ENCODE measurements at places on chromosomes 6 and 20.

GRCh38 chr20:57013741-57014140 lies 252.7 kb downstream of the BMP7 start:
- DNase-seq, result no peak

DNA sequence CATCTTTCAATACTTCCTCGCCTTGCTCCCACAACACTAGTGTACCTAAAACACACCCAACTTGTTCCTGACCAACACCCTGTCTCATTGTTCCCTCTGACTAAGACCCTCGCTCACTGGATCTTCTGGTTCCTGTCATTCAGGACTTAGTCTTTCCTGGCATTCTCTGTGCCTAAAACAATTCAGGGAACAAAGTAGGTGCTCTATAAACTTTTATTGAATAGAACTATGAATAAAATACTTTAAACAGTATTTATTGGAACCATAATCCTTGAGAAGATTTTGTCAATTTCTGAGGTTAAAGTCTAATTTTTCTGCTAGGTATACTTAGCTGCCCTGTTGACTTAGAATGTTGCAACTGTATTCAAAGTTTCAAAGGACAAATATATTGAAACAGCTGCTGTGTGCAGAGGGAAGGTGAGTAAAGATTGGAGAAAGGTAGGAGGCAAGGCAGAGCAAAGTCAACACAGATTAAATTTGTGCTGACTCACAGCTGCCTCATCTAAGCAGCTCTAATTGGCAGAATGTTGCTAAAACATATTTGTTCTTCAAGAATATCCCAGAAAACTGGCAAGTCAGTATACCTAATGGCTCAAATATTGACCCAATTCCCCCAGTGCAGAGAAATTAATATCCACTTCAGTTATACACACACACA lies 37.6 kb downstream of the GSTA2 start:
- DNase-seq, result no peak

DNA sequence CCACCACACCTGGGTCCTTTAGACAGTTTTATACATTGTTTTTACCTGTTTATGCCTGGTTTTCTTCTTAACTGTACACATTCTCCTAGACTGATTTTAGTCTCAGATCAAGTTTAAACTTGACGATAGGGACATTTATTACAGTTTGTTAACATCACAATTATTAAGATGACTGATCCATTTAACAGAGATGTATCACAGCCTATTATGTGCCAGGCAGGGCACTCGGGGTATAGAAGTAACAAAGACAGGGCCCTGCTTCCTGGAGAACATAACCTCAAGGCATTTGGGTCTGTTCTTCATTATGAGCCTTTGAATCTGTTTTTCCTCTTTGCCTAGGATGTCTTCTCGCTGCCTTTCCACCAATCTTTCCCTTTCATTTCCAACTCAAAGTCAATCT lies 380.5 kb downstream of the ESR1 start:
- DNase-seq, result no peak

DNA sequence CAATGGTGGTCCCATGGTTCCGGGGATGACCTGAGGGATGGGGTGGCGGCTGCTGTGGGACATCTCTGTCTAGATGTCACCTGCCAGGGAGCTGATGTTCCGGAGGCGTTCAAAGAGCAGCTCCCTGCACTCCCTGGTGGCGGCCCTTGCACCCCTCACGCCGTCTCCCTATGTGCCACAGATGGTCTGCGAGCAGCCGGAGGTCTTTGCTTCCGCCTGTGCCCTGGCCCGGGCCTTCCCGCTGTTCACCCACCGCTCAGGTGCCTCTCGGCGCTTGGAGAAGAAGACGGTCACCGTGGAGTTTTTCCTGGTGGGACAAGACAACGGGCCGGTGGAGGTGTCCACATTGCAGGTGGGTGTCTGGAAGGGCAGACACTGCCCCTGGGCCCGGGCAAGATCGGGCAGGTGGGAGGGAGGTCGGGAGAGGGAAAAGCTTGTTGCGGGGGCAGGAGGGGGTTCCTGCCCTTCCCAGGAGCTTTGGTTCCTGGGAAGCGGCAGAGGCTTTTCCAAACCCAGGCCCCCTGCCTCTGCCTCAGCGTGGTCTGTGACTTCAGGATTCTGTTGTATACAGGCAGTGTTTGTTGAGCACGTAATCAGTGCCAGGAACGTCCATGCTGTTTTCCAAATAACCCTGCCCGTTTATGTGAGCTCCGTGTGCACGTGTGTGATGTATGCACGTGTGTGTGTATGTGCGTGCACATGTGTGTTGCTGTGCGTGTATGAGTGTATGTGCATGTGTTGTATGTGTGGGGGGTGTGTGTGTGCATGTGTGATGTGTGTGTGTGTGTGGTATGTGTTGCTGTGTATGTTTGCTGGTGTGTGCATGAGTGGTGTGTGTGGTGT lies 1.9 kb downstream of the NPEPL1 start:
- DNase-seq, result no peak

DNA sequence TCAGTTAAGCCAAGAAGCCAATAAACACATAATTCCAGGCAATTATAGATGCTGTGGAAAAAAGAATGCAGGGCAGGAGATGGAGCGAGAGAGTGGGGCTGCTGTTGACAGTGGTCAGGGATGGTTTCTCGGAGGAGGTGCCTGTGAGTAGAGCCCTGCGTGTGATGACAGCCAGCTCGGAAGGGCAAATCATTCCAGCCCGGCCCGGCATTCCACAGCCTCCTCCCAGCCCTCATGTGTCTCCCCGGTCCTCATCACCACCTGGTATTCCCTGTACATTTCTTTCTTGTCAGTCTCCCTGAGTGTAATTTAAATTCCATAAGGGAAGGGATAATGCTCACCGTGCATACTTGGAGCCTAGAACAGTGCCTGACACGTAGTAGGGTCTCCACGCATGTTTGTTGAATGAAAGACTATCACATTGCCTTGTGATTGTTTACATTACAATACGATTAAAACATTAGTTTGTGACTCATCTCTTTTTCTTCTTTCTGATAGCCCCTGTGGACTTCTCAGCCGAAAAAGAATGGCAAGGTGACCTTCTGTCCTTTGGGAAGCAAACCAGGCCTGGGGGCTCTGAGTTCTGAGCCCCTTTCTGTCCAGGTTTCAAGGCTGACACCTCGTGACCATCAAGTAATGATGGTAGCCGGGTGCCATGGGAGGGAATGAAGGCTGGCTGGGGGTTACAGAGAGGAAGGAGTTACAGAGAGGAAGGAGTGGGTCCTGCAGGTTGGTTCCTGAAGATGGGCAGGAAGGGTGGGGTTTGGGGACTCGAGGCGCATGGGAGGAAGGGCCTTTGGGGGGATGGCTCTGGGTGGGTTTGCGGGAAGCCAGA lies 379.5 kb upstream of the SULF2 start:
- no peak for DNase-seq

DNA sequence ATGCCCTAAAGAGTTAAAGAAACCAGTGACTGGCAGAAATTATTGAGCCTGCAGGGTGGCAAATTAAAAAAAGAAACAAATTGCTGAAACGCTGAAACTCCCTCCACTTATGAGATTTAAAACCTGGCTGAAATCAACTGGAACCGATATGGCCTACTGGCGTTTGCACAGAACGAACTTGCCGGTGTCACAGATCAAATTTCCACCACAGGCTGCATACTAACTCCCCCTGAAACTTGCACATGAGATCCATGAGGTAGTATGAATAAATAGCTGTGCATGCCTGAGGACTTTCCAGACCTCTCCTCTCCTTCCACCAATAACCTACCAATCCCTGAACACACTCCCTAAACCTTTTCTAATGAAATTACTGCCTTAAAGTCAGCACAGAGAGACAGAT lies 150.4 kb downstream of the RNGTT start:
- no peak for DNase-seq

GRCh38 chr6:120876424-120876823 lies 457.9 kb downstream of the TBC1D32 start:
- DNase-seq, result no peak

DNA sequence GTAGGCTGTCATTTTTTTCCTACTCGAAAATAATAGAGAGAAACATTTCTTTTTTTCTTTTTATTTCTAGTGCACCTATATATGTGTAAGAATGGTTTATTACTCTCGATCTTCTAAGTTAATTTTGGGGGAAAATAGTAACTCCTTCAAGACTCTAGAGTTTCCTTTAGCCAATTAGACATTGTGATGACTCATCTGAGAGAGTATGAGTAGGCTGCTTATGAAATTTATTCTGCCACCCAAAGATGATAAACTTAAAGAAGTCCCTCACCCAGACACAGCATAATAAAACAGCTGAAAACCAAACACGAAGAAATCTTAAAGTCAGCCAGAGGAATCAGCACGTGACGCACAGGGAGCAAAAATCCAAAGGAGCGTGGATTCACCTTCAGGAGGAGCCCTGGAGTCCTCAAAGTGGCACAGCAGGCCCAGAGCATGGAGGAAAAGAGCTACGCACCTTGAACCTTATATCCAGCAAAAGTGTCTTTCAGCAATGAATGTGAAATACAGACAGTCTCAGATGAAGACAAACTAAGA lies 81.9 kb downstream of the ERMARD start:
- DNase-seq, result no peak

GRCh38 chr6:82416346-82416745 lies 52.7 kb downstream of the TPBG start:
- DNase-seq, result no peak

GRCh38 chr6:44072452-44072958 lies 54.7 kb downstream of the MRPL14 start:
- DNase-seq, result no peak

DNA sequence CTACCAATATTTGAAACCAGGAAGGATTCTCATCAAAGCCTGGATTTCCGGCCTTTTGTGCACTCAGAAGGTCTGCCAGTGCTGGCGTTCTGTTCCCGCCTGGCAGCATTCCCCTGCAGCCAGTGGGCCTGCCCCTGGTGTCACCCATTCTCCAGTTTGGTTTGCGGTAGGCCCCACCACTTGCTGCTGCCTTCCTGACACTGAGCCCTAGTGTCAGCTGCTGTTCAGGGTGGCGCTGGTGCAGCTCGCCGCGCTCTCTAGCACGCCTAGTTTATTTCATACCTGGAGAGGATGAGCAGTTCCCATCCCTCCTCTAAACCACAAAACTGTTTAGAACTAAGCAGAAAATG lies 9.5 kb downstream of the NPEPL1 start:
- no peak for DNase-seq

- no peak for DNase-seq
Measured at GRCh38 chr20:17634661-17635331, 47.2 kb downstream of the RRBP1 start.

GRCh38 chr20:10447028-10447427 lies 11.9 kb downstream of the SLX4IP start:
- peak; percentile 23 for DNase-seq

DNA sequence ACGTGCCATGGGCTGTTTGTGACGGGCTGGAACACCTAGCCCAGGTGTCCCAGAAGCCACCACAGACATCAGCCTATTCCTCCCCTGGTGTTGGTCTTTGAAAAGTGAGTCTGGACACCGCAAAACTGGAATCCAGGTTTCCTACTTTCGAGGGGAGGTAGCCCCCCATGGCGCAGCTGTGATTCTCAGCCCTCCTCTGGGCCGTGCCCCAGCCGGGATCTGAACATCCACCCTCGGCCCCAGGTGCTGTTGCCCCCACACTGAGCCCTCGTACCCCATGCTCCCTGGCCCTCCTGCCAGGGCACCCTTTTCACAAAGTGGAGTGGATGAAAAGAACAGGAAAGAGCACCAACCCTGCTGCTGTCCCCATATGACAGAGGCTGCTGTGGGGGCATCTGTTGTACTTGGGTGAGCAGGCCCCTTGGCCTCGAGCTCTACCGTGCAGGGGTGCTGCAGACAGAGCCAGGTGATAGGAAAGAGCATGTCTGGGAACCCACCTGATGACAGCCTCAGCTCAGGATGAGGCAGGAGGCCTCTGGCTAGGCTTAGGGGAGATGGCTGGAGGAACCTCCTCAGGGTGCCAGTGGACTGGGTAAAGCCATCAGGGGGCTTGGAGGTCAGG lies 18.8 kb upstream of the MAS1L start:
- no peak for DNase-seq

- DNase-seq, result no peak
Measured at GRCh38 chr6:165486183-165487137, 176.6 kb downstream of the PDE10A start.

GRCh38 chr6:94902974-94903628 lies 674.2 kb upstream of the MANEA start:
- no peak for DNase-seq

- no peak for DNase-seq
Measured at GRCh38 chr6:105078386-105078708, 101.5 kb downstream of the POPDC3 start.

GRCh38 chr6:2545383-2546038 lies 205.2 kb downstream of the MYLK4 start:
- DNase-seq, result no peak

- DNase-seq, result no peak
Measured at GRCh38 chr6:106557837-106558236, 71.5 kb downstream of the RTN4IP1 start.

DNA sequence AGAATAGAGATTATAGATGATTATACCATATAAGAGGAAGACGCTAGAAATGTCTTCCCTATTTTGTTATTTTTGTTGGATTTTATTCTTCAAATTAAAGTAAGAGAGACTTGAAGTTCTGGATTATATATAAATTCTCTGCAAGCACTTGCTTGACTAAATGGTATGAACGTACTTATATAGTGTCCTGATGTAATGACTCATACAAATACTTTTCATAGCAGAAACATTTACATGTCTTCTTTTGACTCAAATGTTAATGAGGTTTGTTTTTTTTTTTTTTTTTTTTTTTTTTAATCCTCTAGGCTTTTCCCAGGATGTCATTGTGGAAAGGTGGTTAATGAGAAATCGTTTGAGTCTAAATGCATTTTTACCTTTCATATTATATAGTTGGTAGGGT lies 55.0 kb downstream of the PDE7B start:
- no peak for DNase-seq

DNA sequence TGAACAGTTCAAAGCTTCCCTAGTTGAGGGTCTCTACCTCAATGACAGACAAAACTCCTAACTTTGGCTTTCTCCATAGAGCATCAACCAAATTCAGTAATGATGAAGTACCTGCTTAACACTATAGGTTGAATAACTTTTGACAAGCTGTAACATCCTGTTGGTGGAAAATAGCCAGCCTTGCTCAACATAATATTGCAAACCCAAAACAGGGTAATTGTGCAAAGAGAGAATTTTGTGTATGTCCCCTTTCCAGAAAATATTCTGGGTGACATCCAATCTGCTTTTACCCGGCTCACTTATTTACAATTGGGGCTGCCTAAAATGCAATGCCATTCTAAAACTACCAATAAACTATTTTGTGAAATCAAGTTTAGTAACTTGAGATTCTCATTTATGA lies 72.8 kb downstream of the ATXN1 start:
- no peak for DNase-seq

GRCh38 chr20:12433724-12434123 lies 516.0 kb downstream of the BTBD3 start:
- DNase-seq, result no peak

GRCh38 chr20:43300901-43301300 lies 111.2 kb upstream of the PTPRT start:
- DNase-seq, result no peak

DNA sequence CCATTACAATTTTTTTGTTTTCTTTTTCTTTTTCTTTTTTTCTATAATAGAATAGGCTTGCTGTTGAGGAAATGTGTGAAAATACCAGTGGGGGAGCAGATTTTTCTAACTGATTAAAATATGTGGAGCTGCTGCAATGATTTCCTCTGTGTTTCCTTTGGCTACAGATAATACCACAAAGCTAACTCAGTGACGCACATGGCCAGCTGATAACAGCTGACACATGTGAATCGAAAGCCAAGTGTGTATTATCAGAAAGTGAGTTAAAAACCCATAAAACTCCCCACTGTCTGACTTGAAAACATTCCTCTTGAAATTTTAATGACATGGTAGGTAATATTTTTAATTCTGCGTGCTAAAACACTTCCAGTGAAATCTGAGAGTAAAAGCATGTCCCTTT lies 70.8 kb upstream of the AHI1 start:
- peak; percentile 36 for DNase-seq

- no peak for DNase-seq
Measured at GRCh38 chr6:34108176-34108575, 37.7 kb downstream of the GRM4 start.
